ENCODE measurements at places on chromosomes 11 and 22.

- no peak for DNase-seq
These were observed 104.4 kb downstream of the NAT10 start for GRCh38 chr11:34209809-34210208.

DNA sequence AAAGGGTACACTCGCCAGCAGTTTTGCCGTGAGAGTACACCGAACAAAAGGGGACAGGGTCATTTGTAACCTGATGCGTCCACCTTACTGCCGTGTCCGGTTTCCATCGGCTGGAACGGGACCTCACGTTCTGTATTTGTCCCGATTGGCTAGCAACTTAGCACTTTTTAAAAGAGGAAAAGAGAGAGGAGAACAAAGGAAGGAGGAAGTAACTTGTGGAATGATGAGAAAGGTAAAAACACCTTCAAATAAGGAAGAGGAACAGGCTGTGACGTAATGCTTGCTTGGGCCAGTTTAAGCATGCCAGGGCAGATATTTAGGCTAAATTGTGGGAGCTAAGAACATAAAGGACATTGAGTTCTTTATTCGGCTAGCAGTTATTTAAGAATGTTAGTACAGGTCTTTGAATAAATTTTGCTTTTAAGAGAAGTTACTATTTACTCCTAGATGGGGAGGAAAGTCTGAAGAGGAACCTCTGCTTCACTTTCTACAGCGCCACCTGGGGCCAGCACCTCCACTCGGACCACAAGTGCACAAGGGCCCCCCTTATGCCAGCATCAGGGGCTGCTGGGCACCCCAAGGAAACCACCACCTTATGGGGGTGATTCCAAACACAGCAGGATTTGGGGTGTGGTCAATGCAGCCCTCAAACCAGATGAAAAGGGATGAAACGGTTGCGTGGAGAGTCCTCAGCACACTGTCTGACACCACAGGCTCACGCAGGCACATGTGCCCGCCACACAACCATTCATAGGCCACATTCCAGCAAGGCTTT lies 5.8 kb downstream of the ARSA start:
- DNase-seq = peak; percentile 65

GRCh38 chr22:17064498-17065100 lies 20.2 kb upstream of the IL17RA start:
- DNase-seq = no peak

DNA sequence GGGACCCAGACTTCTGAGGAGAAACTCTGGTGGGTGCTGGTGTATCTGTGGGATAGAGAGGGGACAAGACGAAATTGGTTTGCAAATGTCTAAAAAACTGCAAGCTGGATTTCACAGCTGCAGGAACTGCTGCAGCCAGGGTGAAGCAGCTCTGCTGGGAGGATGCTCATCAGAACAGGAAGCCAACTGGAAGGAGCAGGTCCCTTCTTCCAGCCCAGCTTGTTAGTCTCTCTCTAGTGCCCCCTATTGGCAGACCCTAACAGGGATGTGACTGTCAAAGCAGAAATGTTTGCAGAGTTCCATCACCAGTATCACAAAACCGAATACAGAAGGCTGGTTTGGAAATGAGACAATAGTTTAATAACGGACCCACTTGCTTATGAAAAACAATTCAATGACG lies 74.8 kb upstream of the SLC22A12 start:
- DNase-seq = no peak

GRCh38 chr22:30206944-30207343 lies 39.6 kb downstream of the LIF start:
- no peak for DNase-seq

- DNase-seq = peak; percentile 4
These were observed 19.3 kb downstream of the IL10RA start for GRCh38 chr11:118005224-118006152.
